Activated gamma-delta T cell treated with Interleukin-2 at 50 U/mL for 16 hours (primary cell): ENCODE measurements at places on chromosomes 11 and 22.
A peak's percentile ranks its signal among the peaks of the same experiment; 100 is the strongest.

DNA sequence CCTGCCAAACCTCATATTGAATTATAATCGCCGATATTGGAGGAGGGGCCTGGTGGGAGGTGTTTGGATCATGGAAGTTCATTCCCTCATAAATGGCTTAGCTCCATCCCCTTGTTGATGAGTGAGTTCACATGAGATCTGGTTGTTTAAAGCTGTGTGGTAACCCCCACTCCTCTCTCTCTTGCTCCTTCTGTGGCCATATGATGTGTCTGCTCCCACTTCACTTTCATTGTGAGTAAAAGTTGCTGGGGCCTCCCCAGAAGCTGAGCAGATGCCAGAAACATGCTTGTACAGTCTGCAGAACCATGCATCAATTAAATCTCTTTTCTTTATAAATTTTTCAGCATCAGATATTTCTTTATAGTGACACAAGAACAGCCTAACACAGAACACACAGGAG is 929.0 kb upstream of the FAT3 start:
- DNase-seq, result no peak

DNA sequence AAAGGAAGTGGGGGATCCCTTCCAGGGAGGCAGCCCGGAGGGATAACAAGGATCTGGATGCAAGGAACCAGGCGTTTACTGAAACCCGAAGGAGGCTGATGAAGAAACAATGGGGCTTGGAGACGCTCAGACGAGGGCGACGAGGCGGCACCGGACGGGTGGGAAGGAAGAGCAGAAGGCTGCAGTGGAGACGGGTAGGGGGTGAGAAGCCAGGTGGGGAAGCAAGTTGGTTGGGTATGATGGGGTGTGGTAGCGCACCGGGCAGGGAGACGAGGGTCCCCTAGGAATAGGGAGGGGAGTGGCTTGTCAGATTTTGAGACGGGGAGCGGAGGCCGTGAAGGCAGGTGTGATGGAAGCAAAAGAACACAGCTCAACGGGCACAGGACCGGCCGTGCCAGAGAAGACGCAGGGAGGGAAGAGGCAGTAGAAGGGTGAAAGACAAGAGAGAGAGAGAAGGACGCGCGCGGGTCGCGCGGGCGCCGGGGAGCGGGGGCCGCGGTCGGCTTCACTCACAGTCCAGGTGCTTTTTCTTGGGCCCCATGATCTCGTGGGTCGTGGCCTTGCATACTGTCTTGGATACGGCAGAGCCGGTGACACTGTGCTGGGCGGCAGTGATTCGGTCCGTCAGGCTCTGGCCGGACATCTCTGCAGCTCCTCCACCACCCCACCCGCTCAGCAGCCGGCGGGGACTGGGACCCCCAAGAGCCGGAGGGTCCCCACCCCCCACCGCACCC is 579 bp downstream of the PICALM start:
- DNase-seq, result peak; percentile 31

GRCh38 chr11:73876424-73877310 is at the start of the genes COA4 and PAAF1:
Gene COA4 (minus strand): TSS chr11:73876846. CDS start chr11:73873378, 3,468 bp downstream.
Gene PAAF1 (plus strand): TSS chr11:73876999. CDS start chr11:73877022, 23 bp downstream.
- peak; percentile 92 for DNase-seq

DNA sequence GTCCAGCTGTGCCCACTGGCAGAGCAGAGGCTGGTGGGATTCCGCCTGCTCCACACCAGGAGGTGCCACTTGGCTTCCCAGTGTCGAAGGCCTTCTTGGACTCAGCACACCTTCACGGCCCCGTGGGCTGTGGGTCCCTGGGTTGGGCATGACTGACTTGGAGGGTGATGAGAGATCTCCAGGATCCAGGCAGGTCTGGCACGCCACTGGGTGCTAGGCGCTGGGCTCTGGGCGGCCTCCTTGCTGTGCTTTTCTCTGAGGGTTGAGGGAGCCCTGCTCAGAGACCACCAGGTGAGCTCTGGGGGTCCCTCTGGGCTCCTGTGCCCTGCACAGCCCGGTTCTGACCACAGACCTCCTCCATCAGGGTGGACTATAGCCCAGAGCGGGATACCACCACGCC is 12.3 kb downstream of the LRP5 start:
- DNase-seq, result no peak

- DNase-seq, result peak; percentile 30
These were observed 3.9 kb downstream of the JOSD1 start for GRCh38 chr22:38696606-38697424.

GRCh38 chr11:96781082-96781481 is 391.3 kb downstream of the JRKL start:
- DNase-seq, result no peak

DNA sequence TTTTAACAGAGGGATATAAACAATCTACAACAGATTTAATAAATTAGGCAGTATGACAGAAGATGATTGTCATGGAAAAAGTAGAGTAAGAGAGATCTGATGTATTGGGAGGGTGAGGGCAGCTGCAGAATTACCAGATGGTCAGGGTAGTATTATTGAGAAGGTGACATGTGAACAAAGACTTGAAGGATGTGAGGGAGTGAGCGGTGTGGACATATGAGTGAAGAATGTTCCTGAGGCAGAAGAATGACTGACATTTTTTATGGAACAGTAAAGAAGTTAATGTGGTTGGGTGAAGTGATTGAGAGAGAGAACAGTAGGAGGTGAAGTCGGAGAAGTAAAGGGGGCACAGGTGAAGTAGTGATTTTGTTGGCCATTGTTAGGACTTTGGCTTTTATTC is 42.4 kb upstream of the HIPK3 start:
- no peak for DNase-seq

DNA sequence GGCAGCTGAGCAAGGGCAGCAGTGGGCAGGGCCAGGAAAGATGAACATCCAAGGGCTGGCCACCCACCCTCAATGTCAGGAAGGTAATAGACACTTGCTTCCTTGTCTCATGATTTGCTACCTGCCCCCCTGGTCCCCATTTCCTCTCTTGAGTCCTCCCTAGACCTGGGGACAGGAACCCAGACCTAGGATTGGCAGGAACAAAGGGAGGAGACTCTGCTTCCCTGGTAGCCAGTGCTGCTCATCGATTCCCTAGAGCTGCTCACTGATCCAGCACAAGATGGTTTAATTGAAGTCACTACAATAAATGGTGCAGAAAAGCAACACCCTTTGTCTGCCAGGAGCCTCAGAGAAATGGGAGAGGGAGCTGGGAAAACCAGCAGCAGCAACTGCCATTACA is 67.8 kb upstream of the CHST1 start:
- no peak for DNase-seq

DNA sequence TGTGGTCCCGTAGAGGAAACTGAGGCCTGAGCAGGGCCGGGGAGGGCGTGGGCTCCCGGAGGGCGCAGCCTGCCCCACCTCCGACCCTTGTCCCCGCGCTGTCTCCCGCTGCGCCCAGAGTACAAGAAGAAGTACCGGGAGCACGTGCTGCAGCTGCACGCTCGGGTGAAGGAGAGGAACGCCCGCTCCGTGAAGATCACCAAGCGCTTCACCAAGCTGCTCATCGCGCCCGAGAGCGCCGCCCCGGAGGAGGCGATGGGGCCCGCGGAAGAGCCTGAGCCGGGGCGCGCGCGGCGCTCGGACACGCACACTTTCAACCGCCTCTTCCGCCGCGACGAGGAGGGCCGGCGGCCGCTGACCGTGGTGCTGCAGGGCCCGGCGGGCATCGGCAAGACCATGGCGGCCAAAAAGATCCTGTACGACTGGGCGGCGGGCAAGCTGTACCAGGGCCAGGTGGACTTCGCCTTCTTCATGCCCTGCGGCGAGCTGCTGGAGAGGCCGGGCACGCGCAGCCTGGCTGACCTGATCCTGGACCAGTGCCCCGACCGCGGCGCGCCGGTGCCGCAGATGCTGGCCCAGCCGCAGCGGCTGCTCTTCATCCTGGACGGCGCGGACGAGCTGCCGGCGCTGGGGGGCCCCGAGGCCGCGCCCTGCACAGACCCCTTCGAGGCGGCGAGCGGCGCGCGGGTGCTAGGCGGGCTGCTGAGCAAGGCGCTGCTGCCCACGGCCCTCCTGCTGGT is 1.9 kb downstream of the NLRP6 start:
- DNase-seq, result peak; percentile 38

- DNase-seq, result no peak
These were observed 5.5 kb downstream of the RAB3IL1 start for GRCh38 chr11:61911701-61912529.

GRCh38 chr11:63868399-63869064 is 29.6 kb downstream of the MARK2 start:
- DNase-seq, result no peak

- DNase-seq, result no peak
These were observed 844.7 kb upstream of the CCDC90B start for GRCh38 chr11:84130646-84131427.

DNA sequence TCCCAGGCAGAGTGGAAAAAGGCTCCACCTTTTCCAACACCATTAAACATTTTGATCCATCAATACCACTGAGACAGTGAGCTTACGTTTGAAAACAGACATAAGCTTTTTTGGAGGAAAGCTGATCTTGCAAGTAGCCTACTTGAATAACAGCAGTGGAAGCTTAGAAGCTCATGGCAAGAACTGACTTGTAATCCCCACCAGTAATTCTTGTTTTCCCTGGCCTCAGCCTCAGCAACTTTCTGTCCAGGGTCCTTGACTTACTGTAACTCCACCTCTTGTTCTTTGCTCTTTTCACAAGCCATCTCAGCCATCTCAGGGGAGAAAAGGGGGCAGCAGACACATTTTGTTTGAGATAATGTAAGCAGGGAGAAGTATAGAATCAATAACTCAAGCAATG is 12.3 kb upstream of the MPZL2 start:
- DNase-seq, result no peak

DNA sequence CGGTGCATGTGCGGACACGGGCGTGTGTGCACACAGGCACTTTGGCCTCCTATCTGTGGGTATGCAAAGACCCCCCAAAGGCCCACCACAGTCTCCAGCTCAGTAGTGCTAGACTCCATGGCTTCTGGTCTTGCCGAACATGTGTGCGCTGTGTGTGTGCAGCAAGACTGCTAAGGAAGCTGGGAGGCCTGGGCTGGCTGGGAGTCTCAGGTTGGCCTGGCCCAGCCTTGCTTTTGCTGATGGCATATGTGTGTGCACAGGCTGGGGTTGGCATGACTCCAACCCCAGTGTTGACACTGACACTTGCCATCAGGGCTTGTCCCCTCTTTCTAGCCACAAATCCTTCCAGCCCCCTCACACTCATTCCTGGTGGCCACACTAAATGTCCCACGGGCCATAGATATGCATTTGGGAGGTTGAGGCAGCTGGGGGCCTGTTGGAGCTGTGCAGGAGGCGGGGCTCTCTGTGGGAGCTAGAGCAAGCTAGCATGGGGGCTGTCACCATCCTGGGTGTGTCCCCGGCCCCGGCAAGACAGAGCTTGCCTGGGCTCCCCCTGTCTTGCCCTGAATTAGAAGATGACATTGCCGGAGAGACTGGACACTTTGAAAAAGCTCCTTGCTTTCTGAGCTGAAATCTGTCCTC is 60.9 kb upstream of the NECTIN1 start:
- DNase-seq, result no peak

DNA sequence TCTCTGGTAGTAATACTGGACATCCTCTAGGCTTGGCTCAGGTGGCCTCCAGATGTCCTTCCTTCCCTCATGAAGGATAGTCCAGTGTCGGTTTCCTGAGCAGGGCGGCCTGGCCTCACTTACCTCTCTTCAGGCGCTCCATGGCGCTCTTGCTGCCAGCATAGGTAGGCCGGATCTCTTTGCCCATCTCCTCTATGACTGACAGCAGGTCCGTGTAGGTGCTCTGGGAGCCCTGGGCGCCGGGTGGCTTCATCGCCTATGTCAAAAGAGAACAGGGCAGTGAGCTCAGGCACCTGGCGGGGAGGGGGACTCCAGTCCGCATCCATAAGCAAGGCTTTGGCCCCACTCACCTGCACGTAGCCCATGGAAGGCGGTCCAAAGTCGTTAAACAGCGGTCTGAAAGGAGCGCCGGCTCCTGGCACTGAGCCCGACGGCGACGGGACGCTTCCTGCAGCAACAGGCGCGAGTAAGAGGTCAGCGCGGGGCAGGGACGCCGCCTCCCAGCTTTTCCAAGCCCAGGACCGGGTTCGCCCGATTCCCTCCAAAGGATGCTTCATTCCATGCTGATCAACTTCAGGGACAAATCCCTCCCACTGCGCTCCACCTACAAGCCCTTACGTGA is 609 bp downstream of the CDK2AP2 start:
- no peak for DNase-seq

- DNase-seq, result no peak
These were observed 726.7 kb downstream of the METTL15 start for GRCh38 chr11:28834877-28835276.

DNA sequence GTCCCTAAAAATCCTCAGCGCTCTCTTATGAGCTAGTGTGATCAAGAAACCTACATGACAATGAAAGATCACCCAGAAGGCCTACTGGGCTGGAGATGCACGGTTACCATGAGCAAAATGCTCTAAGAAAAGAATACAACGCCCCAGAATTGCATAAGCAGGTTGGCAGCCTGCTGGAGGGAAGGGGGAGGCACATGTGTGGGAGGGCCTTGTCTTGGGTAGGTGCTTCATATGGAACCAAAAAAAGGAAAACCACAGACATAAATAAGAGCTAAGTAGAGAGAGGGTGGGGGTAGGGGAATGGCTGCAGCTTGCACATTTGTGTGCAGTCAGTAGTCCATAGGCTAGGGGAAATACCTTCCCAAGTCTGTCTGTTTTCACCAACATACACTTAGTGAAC is 2.8 kb downstream of the SIAE start:
- DNase-seq, result no peak

DNA sequence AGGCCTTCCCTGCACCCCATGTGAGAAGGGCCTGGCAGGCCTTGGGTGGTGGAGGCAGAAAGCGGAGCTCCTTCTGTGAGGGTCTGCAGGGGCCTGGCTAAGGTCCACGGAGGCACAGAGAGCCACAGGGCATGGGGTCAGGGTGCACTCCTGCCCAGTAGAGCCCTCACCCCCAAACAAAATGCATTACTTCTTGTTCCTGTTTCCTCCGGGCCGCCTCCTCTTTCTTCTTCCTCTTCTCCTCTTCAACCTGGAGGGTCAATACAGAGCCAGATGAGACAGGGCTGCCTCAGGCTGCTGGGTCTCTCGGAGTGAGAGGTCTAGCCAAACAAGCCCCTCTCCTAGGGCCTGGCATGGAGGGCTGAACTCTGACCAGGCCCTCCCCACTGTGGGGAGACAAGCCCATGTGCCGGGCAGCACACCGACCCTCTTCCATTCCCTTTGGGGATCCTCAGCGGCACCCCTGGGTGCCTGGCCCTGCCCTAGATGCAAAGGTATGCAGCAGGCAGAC is 10.3 kb upstream of the NAP1L4 start:
- DNase-seq, result no peak

DNA sequence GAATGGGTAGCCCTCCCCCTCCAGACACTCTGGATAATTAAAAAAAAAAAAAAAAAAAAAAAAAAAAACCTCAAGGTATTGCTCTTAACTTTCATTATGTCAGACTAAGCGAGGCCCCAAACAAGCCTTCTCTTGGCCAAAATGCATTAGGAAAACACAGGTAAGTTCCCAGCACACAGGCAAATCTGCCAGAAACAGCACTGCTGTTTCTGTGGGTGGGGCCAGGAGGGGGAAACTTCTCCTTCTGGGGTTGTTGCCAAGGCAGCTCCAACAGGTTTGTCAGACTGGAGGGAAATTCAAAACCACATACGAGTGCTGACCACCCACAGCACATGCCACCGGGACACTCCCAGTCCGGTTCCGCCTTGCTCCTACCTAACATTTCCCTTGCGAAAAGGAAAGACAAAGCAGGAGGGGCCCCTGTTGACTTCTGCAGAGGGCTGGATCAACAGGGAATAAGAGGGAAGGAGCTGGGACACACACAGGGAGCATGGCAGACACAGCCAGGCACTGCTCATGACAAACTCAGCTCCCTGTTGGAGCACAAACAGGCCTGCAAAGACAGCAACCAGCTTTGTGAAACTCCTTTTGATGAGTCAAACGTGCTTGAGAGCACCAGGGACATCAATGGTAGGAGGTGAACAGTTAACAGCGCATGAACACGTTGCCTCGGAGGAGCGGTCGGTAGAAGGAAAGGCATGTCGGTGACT is 55.0 kb downstream of the MYH9 start:
- peak; percentile 55 for DNase-seq
